ENCODE measurements at places on chromosomes 16 and 17.

DNA sequence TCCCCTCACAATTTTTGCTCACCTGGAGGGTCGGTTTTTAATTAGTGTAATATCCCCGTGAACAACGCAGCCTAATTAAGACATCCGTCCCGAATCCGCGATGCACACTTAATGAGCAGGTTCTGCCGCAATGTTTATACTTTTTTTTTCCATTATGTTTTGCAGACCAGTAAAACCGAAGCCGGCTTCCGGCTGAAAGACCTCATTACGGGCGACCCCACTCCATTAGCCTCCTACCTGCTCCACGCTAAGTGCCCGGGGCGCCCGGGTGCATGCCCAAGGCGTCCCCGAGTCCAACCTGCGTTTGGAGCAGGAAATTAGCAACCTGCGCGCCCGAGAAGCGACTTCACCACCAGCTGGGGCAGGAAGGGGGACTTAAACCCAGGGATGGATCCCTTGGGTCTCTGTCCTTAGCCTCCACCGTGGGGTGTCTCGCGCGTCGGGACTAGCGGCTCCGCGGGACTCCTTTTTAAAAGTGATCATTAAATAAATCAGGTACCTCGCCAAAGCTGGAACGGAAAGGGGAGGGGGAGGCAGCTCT, 1.7 kb downstream of the RBFOX3 start:
- no peak for DNase-seq

DNA sequence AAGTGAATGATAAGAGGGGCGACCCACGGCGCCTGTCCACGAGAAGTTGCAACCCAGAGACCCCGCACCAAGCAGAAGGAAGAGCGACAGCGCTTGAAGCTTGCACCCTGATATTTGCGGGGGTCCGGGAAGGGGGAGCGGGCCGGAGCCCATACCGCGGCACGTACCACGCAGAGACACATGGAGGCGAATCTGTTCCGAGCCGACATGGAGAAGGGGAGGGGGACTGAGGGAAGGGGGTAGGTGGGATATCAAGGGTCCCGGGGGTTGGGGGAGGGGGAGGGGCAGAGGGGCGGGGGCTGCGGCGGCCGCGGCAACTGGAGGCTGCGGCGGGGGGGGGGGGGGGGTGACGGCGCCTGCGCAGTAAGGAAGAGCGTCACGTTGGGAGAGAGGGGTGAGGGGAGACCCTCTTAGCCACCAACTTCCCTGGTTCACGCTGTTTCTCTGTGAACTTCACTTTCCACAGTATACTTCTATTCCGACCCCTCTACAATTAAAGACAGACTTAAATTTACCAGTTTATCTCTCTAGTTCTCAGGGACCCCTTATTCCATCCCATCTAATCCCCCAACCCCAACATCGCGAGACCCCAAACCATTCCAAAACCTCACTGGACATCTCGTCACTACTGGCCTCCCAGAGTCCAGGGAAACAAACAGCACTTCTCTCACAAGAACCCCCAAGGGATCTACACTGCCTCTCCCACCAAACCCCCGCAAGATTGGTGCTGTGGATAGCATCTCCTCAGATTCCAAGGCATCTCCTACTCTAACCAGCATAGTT, 8.0 kb downstream of the DLG4 start:
- DNase-seq = no peak

DNA sequence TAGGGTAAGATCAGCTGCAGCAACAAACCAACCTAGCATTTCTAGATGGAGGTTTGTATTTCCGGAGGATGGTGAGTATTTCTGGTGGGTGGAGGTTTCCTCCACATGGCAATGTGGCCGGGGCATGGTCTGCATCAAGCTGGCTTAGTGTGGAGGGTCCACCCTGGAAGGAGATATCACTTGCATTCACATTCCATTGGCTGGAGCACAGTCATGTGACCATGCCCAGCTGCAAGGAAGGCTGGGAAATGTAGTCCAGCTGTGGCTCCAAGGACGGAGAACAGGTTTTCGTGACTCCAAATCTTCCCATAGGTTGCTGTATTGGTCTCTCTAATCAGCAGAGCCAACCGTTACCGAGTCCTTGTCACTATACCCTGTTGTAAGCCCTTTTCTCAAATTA, 68.7 kb downstream of the RAI1 start:
- DNase-seq = peak; percentile 76

DNA sequence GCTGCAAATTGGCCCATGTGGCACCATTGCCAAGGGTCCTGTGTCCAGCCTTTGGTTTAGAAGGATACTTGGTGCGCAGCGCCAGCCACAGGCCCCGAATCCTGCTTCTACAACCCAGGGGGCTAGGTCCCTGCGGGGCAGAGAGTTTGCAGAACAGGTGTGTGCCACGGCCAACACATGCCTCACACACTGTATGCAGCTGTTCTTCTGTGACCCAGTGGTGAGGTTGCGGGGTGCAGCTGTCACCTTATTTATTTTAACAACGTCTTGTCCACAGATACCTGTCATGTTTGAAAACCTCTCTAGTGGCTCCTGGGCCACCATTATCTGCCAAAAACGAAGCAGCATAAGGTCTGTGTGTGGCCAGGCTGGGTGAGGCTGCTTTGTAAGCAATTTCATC, 11.6 kb downstream of the CBFA2T3 start:
- no peak for DNase-seq

DNA sequence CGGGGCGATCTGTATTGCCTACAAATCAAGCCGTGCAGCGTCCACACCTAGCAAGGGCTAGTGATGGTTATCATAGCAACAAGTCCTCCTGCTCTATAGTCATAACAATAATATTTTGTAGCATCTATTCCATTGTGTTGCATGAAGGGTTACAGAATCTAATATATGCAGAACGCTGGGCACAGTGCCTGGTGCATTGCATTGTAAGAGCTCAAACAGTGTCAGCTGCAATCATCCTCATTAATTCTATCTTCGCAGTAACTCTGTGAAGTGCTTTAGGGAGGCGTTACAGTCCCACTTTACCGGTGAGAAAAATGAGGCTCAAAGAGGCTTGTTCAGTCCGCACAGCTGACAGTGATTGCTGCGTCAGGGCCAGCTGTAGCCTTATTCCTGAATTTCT, 149.4 kb downstream of the RBFOX1 start:
- DNase-seq = no peak

DNA sequence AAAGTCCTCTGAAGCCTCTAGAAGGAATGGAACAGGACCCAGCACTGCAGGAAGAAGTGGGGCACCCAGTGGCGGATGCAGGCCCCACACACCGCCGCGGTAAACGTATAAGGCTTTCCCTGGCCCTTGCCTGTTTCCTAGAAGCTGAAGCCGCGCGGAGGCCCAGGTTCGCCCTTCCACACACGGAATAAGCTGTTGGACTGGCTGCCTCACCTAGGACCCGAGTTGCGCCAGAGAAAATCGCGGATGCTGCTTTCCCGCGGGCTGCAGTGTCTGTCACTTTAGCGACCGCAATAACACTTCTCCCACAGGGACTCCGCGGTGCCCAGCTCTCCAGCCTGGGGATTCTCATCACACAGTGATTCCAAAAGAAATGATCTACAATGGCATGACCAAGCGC, 1736.9 kb downstream of the TP53TG3F start:
- no peak for DNase-seq

GRCh38 chr16:22174642-22175041, 12.3 kb downstream of the SDR42E2 start:
- no peak for DNase-seq

DNA sequence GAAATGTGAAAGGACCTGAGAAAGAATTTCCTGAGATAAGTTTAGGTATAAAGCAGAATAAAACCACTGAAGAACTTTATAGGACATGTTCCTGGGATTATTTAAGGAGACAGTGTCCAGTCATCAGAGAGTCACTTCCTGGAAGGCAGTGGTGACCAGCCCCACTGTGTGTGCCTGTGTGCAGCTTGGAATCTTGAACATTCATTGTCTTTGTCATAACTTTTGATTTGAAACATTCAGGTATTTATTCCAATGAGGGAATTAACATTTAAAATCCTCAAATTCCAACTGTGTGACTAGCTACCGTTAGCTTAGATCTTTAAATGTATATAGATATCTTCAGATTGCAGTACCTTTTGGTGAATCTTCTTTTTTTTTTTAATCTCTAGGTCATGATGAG, 61.7 kb upstream of the MRC2 start:
- no peak for DNase-seq

- no peak for DNase-seq
Measured at GRCh38 chr16:86270696-86271095, 239.6 kb upstream of the FOXF1 start.

- DNase-seq = no peak
Measured at GRCh38 chr16:66245072-66245471, 121.4 kb upstream of the CDH5 start.

DNA sequence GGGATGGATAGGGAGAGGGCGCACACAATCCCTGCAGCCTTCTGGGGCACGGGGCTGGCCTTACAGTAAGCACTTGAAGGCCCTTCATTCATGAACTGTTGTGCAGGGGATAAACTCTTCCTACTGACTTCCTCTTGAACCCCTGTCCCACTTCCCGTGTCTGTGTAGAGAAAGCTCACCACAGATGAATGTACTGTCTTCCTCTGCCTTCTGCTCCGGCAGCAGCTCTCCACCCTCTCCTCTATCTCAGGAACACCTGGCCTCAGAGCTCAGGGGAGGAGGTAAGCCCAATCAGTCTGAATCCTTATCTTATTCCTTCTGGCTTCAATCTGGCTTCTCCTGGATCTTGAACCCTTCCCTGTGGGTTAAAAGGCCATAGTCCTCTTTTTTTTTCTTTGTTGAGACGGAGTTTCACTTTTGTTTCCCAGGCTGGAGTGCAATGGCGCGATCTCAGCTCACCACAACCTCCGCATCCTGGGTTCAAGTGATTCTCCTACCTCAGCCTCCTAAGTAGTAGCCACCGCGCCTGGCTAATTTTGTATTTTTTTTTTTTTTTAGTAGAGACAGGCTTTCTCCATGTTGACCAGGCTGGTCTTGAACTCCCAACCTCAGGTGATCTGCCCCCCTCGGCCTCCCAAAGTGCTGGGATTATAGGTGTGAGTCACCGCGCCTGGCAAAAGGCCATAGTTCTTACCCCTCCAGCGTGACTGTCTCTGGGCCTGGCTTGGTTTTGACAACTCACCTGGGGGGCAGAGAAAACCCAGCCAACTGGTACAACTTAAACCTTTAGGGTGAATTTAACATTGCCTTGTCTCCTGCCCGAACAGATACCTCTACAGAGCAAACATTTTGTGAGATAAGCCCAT, 7.2 kb upstream of the SLC52A1 start:
- DNase-seq = no peak

DNA sequence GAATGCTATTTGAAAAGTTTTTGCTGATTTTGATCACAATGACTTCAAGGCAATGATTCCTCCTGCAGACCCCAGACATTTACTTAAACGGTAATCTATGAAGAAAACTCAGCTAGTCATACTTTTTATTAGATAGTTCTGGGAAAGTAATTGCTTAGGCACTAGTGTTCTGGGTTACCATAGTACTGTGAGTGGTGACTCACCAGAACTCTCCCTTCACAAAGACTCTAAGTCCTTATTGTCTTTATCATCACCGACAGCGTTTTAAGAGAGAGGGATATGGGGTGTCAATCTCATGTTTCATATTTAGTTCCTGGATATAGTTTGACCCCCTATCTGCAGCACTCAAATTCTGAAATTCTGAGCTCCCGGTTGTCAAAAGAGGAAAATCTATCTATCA, 43.0 kb upstream of the CDH8 start:
- DNase-seq = no peak

DNA sequence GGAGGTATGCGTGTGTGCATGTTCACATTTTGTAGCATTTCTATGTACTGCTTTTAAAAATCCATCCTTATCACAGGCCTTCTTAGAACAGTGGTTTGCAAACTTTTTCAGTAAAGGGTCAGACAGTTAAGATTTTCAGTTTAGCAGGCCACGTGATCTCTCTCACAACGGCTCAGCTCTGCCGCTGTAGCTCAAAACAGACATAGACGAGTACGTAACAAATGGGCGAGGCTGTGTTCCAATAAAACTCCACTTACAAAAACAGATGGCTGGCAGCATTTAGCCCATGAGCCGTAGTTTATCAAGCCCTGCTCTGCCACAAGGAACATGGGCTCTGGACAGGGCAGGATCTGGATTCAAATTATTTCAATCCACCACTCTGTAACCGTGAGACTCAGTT, 141.8 kb downstream of the XYLT1 start:
- DNase-seq = no peak

DNA sequence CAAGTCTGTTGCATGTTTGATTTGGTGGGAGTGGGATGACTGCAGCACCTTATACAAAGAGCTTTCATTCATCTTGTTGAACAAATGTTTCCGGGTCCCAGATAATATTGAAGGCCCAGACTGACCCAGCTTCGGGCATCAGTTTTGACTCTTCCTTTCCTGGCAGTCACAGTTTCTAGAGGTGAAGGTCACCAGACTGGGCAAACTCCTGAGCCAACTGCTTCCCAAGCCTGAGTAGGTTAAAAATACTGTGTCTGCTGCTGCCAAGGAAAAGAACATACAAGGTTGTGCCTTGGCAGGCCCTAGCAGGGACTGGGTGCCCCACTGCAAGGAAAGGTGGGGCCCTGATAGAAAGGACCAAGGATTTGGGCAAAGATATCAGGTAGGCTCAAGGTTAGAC, 4.5 kb downstream of the BCKDK start:
- DNase-seq = no peak

DNA sequence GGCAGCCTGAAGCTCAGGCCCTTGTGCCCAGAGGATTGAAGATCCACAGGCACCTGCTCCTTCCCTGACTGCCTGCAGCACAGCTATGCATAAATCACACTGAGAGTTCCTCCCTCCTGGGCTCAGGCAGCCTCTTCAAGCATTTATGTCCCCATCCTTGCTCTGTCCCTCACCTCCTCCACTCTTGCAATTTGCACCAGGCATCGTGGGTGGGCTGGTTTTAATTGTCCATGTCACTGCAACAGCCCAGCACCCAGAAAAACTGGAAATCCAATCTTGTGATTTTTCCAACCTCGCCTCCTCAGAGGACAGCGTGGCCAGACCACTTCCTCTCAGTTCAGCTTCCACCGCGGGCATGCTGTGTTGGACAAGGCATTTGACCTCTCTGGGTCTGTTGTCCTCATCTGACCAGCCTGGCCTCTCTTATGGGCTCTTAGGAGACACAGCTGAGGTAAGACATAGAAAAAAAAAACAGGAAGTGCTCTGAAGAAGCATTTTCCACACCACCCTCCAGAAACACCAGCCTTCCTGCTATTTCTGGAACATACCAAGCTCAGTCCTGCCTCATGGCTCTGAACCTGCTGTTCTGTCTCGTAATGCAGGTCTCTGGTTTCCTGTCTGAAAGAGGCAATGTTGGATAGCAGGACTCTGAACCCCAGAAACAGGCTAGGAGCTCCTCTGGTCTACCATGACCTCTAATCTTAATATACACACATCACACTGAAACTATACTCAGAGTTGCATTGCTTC, 8.3 kb downstream of the TMEM114 start:
- peak; percentile 73 for DNase-seq

DNA sequence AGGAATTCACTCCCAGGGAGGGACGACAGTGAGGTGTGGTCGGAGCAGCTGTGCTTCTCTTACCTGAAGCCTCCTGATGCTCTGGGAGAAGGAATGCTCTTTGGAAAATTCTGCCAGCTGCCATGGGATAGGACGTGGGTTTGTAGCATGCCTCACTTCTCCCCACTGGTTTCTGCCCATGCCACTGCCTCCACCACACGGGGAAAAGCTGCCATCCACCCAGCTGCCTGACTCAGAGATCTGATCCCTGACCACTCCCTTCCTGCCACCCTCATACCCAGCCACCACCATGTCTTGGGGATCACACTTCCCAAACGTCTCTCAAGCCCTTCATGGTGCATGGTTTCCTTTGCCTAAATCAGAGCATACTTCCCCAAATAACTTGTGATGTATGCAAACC, 80.0 kb downstream of the CPPED1 start:
- no peak for DNase-seq

- no peak for DNase-seq
Measured at GRCh38 chr16:9096416-9096952, 5.0 kb downstream of the HAPSTR1 start.

GRCh38 chr16:17654142-17654541, 183.4 kb upstream of the XYLT1 start:
- no peak for DNase-seq
